ENCODE measurements at places on chromosomes 5 and 9.
A peak's percentile ranks its signal among the peaks of the same experiment; 100 is the strongest.

GRCh38 chr9:16671591-16672137 is 198.8 kb downstream of the BNC2 start:
- no peak overlapping the region for H3K27ac ChIP-seq
- H3K4me1 ChIP-seq = no peaks in the 10 kb centered on the region
- no peaks in the 10 kb centered on the region for H3K27me3 ChIP-seq
- no peak for DNase-seq
- no peak overlapping the region for H3K4me3 ChIP-seq

GRCh38 chr9:16561121-16561520 is 309.3 kb downstream of the BNC2 start:
- H3K27me3 ChIP-seq = no peaks in the 10 kb centered on the region
- H3K4me3 ChIP-seq = no peak overlapping the region
- H3K27ac ChIP-seq = no peak overlapping the region
- H3K4me1 ChIP-seq = no peaks in the 10 kb centered on the region
- no peaks in the 10 kb centered on the region for H3K36me3 ChIP-seq
- no peak for DNase-seq

DNA sequence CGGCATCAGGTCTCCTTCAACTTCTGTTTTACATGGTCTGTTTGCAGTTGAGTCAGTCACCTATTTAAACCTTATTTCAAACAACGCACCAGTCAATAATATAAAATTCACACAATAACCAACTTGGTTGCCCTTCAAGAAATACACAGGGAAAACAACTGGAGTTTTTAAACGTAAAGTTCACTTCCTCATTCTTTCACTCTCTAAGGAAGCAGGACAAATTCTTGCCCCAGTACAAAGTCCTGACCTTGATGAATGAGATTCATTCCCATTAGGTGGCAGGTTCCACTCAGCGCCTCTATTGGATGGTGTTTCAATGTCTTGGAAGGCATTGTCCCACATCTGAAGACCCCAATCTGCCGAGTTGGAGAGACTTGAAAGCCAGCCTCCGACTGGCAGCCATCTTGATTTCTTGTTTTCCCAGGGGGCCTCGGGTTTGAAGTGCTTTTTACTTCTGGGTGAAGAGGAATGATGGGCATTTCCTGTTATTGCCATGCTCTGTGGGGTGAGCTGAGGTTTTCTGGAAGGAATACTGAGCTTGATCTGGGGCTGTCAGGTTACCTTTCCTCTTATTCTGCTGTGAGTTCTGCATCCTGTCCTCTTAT is 105.0 kb downstream of the ACER2 start:
- H3K27me3 ChIP-seq = peaks cover 8% of the 10 kb centered on the region
- H3K27ac ChIP-seq = no peak overlapping the region
- DNase-seq = no peak
- H3K36me3 ChIP-seq = no peaks in the 10 kb centered on the region

- no peak overlapping the region for H3K4me3 ChIP-seq
- no peaks in the 10 kb centered on the region for H3K4me1 ChIP-seq
- no peak for DNase-seq
- H3K27me3 ChIP-seq = no peaks in the 10 kb centered on the region
These were observed 370.4 kb upstream of the GRAMD2B start for GRCh38 chr5:126052791-126053190.

DNA sequence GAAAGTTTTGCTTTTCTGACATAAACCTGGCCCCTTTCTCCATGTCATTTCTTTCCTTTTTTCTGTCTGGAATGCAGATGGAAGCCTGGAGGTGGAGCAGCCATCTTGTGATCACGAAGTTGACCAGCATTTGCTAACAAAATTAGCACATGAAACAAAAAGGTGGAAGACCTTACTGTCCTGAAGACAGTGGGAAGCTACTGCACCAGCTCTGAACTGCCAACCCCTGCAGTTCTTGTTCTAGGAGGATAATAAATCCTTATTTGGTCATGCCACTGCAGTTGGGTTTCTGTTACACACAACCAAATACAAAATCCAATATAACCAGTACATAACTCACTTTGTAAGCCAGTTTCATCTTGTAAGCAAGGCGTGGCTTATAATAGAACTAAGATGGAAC is 249.4 kb upstream of the TBCA start:
- no peaks in the 10 kb centered on the region for H3K27me3 ChIP-seq
- no peak overlapping the region for H3K27ac ChIP-seq
- DNase-seq = no peak
- H3K4me1 ChIP-seq = no peaks in the 10 kb centered on the region
- H3K36me3 ChIP-seq = peaks cover 5% of the 10 kb centered on the region

DNA sequence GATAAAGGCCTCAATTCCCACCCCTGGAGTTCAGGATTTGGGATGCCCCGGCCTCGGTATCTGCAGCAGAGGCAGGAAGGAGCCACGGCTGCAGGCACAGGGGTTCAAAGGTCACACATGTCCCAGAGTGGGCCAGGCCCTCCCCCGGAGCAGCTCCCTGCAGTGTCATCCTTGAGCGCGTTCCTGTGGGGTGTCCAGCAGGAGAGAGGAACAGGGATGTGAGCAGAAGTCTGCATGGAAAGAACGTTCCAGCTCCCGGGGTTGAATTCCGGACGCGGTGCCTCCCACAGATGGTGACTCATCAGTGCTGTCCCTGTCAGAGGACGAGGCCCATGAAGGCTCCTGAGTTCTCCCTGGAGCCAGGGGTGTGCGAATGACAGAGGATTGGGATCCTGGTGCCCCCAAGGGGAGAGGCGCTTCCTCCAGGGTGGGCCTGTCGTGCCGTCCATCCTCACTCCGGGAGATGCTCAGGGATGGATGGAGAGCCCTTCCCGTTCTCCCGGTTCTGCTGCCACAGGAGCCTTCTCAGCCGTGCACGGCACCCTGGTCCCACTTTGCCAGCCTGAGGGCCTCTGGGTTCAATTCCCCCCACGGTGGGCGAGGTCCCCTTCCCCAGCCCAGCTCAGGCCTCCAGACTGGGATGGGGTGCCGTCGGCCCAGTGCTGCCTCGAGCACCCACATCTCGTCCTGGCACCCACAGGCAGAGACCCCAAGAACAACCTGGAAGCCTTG is 3.1 kb downstream of the LCN1 start:
- H3K4me1 ChIP-seq = no peaks in the 10 kb centered on the region
- H3K36me3 ChIP-seq = no peaks in the 10 kb centered on the region
- DNase-seq = no peak
- H3K27ac ChIP-seq = no peak overlapping the region
- H3K4me3 ChIP-seq = no peak overlapping the region
- H3K27me3 ChIP-seq = peaks cover 7% of the 10 kb centered on the region

- H3K27me3 ChIP-seq = no peaks in the 10 kb centered on the region
- no peak for DNase-seq
- H3K27ac ChIP-seq = no peak overlapping the region
- no peaks in the 10 kb centered on the region for H3K4me1 ChIP-seq
These were observed 459.3 kb upstream of the MEF2C start for GRCh38 chr5:89342106-89342876.

GRCh38 chr5:15791859-15792258 is 291.9 kb downstream of the FBXL7 start:
- no peaks in the 10 kb centered on the region for H3K27me3 ChIP-seq
- no peak overlapping the region for H3K27ac ChIP-seq
- H3K4me1 ChIP-seq = no peaks in the 10 kb centered on the region
- no peak overlapping the region for H3K4me3 ChIP-seq
- DNase-seq = no peak

- no peaks in the 10 kb centered on the region for H3K27me3 ChIP-seq
- peaks cover 5% of the 10 kb centered on the region for H3K4me1 ChIP-seq
These were observed 4.9 kb downstream of the TPRN start for GRCh38 chr9:137195525-137196220.

DNA sequence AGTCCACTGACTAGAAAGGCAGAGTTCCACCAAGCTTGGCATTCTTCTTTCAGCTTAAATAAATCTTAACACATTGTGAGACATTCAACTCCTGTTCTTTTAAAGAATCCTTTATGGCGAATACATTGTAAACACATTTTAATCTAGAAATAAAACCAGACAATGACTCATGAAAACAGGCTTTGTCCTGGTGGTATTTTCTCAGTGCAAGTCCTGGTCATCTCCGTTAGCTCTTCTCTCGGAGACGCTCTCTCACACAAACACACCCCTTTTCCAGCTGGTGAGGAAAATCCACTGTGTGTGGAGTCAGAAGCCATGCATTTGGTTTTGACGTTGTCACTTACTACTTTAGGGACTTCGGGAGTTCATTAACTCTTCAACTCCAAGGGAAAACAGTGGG is 140.4 kb downstream of the AUH start:
- peaks cover 14% of the 10 kb centered on the region for H3K36me3 ChIP-seq
- H3K27me3 ChIP-seq = no peaks in the 10 kb centered on the region
- DNase-seq = no peak
- no peak overlapping the region for H3K4me3 ChIP-seq

DNA sequence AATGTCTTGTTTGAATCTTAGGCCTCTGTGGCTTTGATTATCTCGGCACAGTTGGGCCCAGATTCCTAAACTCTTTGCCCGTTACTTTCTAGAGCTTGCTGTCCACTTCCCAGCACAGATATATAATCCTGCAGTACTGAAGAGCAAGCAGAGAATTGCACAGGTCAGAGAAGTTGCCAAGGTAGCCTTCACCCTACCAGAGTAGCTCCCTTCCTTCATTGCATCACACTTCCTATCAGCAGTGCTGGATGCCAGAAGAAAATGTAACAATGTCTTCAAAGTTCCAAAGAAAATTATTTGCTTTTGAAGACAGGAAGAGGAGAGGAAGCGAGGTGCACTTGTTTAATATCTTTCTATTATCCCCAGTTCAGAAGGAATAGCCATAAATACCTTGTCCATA is 38.1 kb upstream of the SPATA31D4 start:
- H3K36me3 ChIP-seq = no peaks in the 10 kb centered on the region

GRCh38 chr5:65117525-65117924 is 348.8 kb downstream of the CWC27 start:
- no peaks in the 10 kb centered on the region for H3K4me1 ChIP-seq
- no peak overlapping the region for H3K27ac ChIP-seq
- H3K4me3 ChIP-seq = no peak overlapping the region
- H3K27me3 ChIP-seq = peaks cover 3% of the 10 kb centered on the region
- no peak for DNase-seq

GRCh38 chr9:100472788-100473275 is at the start of gene TMEFF1:
Gene TMEFF1 (plus strand): TSS chr9:100473149. CDS start chr9:100473545, 396 bp downstream.
- H3K27ac ChIP-seq = no peak within 1 kb of the TSS
- H3K4me1 ChIP-seq = peaks cover 3% of the 10 kb centered on the region
- no peaks in the 10 kb centered on the region for H3K36me3 ChIP-seq

DNA sequence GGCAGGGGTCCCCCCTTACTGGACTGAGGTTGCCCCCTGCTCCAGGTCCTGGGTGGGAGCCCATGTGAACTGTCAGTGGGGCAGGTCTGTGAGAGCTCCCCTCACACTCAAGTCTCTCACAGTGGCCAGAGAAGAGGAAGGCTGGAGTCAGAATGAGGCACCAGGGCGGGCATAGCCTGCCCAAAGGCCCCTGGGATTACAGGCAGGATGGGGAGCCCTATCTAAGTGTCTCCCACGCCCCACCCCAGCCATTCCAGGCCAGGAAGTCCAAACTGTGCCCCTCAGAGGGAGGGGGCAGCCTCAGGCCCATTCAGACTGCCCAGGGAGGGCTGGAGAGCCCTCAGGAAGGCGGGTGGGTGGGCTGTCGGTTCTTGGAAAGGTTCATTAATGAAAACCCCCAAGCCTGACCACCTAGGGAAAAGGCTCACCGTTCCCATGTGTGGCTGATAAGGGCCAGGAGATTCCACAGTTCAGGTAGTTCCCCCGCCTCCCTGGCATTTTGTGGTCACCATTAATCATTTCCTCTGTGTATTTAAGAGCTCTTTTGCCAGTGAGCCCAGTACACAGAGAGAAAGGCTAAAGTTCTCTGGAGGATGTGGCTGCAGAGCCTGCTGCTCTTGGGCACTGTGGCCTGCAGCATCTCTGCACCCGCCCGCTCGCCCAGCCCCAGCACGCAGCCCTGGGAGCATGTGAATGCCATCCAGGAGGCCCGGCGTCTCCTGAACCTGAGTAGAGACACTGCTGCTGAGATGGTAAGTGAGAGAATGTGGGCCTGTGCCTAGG is at the start of gene CSF2:
CSF2 (plus strand) TSS at position 559 of the 783 bp plus-strand sequence; CDS start at position 594, 35 bp downstream.
- no peaks in the 10 kb centered on the region for H3K27me3 ChIP-seq
- H3K4me3 ChIP-seq = no peak within 1 kb of the TSS
- H3K4me1 ChIP-seq = peaks cover 3% of the 10 kb centered on the region
- H3K27ac ChIP-seq = no peak within 1 kb of the TSS

DNA sequence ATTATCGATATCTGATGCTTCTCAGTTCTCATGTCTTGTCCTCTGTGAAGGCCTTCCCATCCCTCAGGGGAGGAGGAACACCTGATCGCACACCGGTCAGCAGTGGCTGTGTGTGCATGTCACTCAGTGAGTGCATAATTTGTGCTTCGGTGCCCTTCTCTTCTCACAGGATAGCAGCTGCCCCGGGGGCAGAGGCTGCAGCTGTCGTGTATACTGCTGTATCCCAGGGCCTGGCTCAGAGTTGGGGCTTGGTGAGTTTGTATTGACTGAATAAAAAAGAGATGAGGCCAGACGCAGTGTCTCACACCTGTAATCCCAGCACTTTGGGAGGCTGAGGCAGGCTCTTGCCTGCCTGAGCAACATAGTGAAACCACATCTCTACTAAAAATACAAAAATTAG is 49.7 kb upstream of the NCS1 start:
- no peaks in the 10 kb centered on the region for H3K27me3 ChIP-seq
- H3K4me3 ChIP-seq = no peak overlapping the region
- H3K4me1 ChIP-seq = peaks cover 13% of the 10 kb centered on the region
- H3K36me3 ChIP-seq = peaks cover 13% of the 10 kb centered on the region
- DNase-seq = no peak

GRCh38 chr5:173591056-173591514 is 25.4 kb downstream of the BOD1 start:
- H3K27me3 ChIP-seq = no peaks in the 10 kb centered on the region
- no peak overlapping the region for H3K27ac ChIP-seq
- no peak for DNase-seq
- no peaks in the 10 kb centered on the region for H3K4me1 ChIP-seq
- H3K4me3 ChIP-seq = no peak overlapping the region
- peaks cover 34% of the 10 kb centered on the region for H3K36me3 ChIP-seq

DNA sequence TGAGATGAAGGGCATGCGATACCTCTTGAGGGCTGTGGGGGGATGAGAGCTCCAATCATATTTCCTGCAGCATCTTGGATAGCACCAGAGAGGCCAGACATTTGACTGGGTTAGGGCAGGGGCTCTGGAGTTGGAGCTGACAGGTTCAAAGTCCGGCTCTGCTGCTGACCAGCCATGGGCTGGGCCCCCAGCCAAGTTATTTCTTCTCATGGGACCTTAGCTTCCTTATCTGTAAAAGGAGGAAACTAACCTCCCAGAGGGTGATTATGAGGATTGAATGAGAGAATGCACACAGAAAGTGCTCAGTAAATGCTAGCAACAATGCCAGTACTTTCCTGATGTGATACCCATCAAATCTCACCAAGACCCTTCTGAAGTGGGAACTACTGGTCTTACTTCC is 65.2 kb upstream of the SLC25A51 start:
- H3K4me3 ChIP-seq = no peak overlapping the region
- no peaks in the 10 kb centered on the region for H3K27me3 ChIP-seq
- DNase-seq = no peak
- no peaks in the 10 kb centered on the region for H3K4me1 ChIP-seq
- no peaks in the 10 kb centered on the region for H3K36me3 ChIP-seq

GRCh38 chr9:85258236-85258635 is 483.5 kb downstream of the AGTPBP1 start:
- H3K4me1 ChIP-seq = no peaks in the 10 kb centered on the region
- H3K4me3 ChIP-seq = no peak overlapping the region
- no peak overlapping the region for H3K27ac ChIP-seq
- no peaks in the 10 kb centered on the region for H3K36me3 ChIP-seq
- peaks cover 10% of the 10 kb centered on the region for H3K27me3 ChIP-seq

- no peak for DNase-seq
- H3K4me3 ChIP-seq = no peak overlapping the region
- H3K4me1 ChIP-seq = no peaks in the 10 kb centered on the region
- no peaks in the 10 kb centered on the region for H3K36me3 ChIP-seq
These were observed 393.1 kb downstream of the TAF11L14 start for GRCh38 chr5:18027241-18027867.

GRCh38 chr5:65624571-65625555 is at the start of the genes SHLD3 and TRAPPC13:
Gene SHLD3 (plus strand): TSS chr5:65625027. CDS start chr5:65629588, 4,561 bp downstream.
Gene TRAPPC13 (plus strand): TSS chr5:65625027. CDS start chr5:65625061, 34 bp downstream.
- H3K27me3 ChIP-seq = no peaks in the 10 kb centered on the region
- H3K4me1 ChIP-seq = peaks cover 50% of the 10 kb centered on the region
- H3K36me3 ChIP-seq = peaks cover 11% of the 10 kb centered on the region
- peak within 1 kb of the TSS; percentile 94 for H3K27ac ChIP-seq
- H3K4me3 ChIP-seq = peak within 1 kb of the TSS; percentile 99
